ENCODE measurements at places on chromosomes 4 and X.

DNA sequence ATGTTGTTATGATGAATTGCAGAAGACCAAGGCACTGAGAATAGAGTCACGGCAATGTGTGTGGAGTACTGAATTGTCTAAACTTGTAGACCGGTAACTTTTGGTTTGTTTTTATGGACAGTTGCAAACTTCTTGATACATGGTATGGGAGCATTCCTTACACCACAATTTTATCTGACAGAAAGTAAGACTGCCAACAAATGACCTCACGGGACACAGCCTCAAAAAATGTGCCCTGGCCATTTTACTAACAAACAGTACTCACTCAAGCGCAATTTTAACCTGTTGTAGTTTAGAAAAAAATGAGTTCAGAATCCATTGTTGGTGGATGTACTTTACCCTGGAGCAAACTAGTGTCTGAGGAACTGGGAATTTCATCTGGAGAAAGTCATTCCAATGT lies 321.2 kb downstream of the CAMK2D start:
- DNase-seq = no peak

DNA sequence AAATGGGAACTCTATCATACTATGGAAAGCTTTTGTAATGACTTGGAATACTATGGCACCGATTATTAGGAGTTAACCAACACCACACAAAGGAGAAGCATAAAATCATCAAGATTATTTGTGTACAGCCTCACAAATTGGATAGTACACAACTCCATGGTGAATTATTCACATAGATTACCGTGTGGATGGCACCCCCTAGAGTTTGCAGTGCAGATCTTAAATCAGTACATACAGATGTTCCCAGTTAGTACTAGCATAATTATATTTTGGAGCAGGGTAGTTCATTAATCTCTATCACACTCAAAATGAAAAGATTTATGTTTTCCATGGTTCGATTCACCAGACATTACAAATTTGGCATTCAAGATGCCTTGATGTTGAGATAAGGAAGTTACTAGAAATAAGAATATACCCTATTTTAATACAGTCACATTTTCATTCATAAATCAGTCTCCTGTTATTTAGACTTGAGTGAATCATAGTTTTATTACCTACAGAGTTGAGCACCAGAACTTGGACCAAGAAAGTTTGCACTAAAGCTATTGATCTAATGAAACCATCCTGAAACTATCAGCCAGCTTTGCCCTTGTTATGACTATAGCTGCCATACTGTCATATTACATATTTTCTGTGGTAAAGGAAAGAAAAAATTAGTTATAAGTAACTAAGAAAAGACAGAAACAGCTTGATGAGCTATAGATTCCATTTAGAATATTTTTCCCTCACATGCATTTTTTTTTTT lies 531.8 kb downstream of the GLUD2 start:
- no peak for DNase-seq

- DNase-seq = no peak
Observed at GRCh38 chrX:153569475-153569874, 29.5 kb downstream of the CCNQ start.

DNA sequence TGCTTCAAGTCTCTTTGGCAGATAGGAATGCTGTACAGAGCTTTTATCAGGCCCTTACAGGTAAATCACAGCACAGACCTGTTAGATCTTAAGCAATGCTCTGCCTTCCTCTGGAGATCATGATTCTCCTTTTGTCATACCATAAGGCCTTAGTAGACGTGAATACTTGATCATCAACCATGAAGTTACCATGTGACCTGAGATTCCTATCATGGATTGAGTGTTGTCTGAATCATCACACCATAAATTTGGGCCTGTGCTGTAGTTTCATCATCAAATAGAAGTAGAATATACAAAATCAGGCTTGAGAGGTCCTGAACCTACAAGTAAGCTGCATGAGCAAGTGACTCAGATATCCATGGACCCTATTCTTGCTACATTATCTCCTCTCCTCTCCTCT lies 466.8 kb upstream of the INTU start:
- DNase-seq = no peak

All from CD4-positive, alpha-beta T cell treated with Interleukin-10 for 1 hour (primary cell).